Cardiac muscle cell (in vitro differentiated cells and primary cell): ENCODE measurements at places on chromosomes 7 and 10. TPM values are rescaled to one million over a fixed set of nuclear protein-coding genes. Genes with fewer than 3 reads are reported as not detected.

DNA sequence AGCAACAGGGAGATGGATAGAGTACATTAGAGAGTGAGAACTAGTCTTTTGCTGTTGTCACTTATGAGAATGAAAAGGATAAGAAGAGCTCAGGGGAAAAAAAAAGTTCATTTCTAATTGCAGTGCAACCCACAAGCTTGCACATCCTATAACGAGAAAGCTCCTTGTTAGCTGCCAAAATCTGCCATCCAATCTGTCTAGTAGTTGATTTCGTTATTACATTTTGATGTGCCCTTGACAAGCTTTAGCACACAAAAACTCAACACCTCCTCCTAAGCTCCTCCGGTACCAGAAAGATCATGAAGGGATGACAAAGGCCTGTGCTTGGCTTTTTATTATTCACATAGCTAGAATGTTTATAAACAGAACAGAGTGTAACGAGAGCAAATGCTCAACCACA lies 519.4 kb downstream of the SUGCT start:
- no peak overlapping the region for H3K4me3 ChIP-seq
- no peak overlapping the region for H3K27ac ChIP-seq
- no peaks in the 10 kb centered on the region for H3K36me3 ChIP-seq
- DNase-seq = no peak

DNA sequence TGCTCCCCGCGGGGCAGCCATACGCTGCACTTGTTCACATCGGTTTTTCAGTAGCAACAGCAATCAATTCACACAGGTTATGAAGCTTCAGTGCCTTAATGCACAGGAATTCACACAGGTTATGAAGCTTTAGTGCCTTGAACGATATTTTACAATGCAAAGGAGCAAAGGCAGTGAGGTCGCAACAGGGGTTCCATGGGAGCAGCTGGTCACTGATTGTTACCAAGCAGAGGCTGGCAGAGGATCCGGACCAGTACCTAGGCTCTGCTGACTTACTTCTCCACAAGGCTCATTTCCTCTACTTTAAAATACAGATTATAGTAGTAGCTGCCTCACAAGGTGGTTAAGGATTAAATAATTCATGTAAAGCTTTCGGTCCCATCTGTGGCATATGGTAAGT lies 95.2 kb upstream of the ODAD2 start:
- H3K27ac ChIP-seq = no peak overlapping the region
- no peaks in the 10 kb centered on the region for H3K27me3 ChIP-seq
- DNase-seq = no peak
- H3K4me1 ChIP-seq = no peaks in the 10 kb centered on the region
- H3K4me3 ChIP-seq = no peak overlapping the region

DNA sequence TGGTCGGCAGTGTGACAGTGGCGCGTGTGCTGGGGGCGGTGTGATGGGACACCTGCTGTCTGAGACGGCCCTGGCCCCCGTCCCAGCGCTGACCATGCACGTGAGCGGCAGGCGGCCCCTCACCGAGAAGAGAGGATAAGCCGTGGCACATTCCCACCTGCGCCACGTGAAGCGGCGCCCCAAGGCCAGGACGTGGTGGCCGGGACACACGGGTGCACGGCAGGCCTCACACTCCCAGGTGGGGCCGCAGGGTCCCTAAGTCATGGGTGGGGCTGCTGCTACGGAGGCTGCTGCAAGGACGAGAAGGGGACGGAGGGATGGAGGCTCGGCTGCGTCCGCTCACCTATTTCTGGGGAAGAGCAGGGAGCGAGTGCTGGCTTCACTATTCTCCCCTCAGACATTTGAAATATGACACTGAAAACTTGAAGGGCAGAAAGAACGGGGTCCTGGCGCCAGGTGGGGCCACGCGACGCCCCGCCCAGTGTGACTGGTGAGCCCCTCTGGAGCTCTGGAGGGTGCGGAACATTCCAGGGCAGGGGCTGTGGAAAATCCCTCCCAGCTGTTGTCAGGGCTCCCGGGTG lies 7.5 kb downstream of the CYP2W1 start:
- H3K4me1 ChIP-seq = peaks cover 13% of the 10 kb centered on the region
- H3K27me3 ChIP-seq = no peaks in the 10 kb centered on the region
- H3K36me3 ChIP-seq = no peaks in the 10 kb centered on the region
- H3K4me3 ChIP-seq = no peak overlapping the region
- no peak for DNase-seq
- no peak overlapping the region for H3K27ac ChIP-seq

- peak within 1 kb of the TSS; percentile 45 for H3K4me3 ChIP-seq
- H3K27me3 ChIP-seq = no peaks in the 10 kb centered on the region
- H3K27ac ChIP-seq = no peak within 1 kb of the TSS
- no peaks in the 10 kb centered on the region for H3K4me1 ChIP-seq
- DNase-seq = peak; percentile 58
Measured at GRCh38 chr10:24952143-24952706, at the start of gene PRTFDC1. PRTFDC1 (minus strand) TSS chr10:24952606; CDS start chr10:24952575, 31 bp downstream.

DNA sequence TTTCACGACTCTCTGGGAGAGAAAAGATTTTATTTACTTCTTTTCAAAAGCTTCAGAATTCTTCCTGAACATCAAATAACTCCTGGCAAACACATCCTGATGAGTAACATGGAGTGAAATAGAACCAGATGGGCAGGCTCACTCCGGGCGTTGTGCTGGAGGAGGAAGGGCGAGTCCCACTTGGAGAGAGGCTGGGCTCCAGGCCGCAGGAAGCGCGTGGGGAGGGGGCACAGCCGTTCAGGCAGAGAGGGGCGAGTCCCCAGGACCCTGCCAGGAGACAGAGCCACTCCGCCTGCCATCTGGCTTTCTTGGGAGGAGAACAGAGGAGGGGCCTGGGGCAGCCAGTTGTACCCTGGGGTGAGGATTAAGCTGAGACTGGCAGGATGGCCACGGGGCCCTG lies 265.9 kb upstream of the ZMIZ1 start:
- no peak overlapping the region for H3K27ac ChIP-seq
- DNase-seq = peak; percentile 67
- no peaks in the 10 kb centered on the region for H3K36me3 ChIP-seq
- peaks cover 44% of the 10 kb centered on the region for H3K4me1 ChIP-seq
- no peak overlapping the region for H3K4me3 ChIP-seq
- H3K27me3 ChIP-seq = no peaks in the 10 kb centered on the region

DNA sequence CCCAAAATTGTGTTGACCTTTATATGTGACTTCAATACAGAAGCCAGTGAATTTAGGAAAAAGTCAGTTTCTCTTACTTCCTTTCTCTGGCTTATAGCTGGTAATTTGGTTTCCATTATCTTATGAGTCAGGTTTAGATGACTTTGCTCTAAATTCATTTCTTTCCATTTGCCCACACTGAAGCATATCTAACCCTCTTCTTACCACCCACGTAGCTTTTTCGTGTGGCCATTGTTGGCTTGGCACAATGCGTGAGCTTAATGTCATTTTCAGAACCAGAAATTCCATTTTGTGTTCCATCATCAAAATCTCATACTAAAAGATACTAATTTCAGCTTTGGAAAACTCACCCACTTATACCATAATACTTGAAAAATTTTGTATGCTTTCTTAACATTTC lies 271.2 kb downstream of the INHBA start:
- DNase-seq = no peak
- no peaks in the 10 kb centered on the region for H3K36me3 ChIP-seq
- no peaks in the 10 kb centered on the region for H3K27me3 ChIP-seq
- no peaks in the 10 kb centered on the region for H3K4me1 ChIP-seq
- H3K27ac ChIP-seq = no peak overlapping the region

DNA sequence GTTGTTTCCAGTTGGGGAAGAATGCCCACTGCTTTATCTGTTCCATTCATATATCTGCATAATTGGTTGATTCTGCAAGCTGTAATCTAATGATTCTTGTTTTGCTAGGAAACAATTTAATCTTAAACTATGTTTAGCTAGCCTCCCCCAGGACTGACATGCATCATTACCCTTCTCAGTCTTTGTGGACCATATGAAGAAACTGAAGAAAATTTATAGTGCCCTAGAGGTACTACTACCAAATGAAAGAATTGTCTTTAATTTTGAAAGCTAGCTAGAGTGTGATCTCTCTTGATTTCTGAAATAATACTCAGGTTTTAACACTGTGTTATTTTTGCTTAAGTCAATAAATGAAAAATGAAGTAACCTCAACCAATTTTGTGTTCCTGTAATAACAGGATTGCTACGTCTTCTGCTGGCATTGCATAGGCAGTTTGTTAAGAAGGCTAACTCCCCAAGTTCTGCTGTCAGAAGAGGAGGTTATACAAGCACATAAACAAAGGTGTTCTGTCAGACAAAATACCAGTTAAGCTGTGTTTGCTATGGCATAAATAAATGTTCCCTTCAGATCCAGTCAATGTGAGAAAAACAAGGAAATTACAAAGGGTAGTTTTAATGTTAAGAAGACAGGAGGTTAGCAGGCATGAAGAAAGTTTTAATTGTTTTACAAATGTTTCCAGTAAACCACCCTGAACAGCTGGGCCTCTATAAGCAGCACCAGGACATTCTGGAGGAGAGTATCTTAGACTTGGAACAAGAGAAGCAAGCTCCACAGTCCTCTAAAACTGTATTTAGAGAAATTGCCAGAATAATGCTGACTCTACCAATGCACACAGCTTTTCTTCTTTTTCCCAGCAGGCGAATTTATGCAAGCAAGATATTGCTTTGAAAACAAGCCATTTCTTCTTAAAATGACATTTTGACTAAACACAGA lies 90.3 kb upstream of the CTTNBP2 start:
- H3K27ac ChIP-seq = peak overlapping the region; percentile 3
- DNase-seq = no peak
- H3K27me3 ChIP-seq = no peaks in the 10 kb centered on the region
- H3K4me3 ChIP-seq = no peak overlapping the region

DNA sequence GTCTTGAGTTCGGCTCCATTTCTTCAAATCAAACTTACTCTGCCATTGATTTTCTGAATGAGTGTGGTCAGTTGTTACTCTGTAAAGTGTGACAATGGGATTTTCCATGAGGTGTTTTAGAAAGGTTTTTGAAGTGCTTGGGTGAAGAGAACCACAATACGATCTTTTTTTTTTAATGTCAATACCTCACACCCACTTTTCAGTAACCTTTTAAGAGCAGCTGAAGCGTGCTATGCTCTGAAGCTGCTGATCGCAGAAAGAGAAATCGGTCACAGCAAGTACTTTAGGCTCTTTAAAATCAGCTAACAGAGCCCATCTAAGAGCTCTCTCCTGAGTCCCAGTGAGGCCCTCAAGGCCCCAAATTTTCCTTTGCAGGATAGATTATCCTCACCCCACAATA lies 34.4 kb upstream of the YAE1 start:
- H3K4me1 ChIP-seq = no peaks in the 10 kb centered on the region
- no peak for DNase-seq
- no peaks in the 10 kb centered on the region for H3K27me3 ChIP-seq
- no peak overlapping the region for H3K27ac ChIP-seq

GRCh38 chr7:74619235-74619860 lies 38.2 kb upstream of the GTF2I start:
- no peaks in the 10 kb centered on the region for H3K27me3 ChIP-seq
- H3K4me1 ChIP-seq = peaks cover 17% of the 10 kb centered on the region
- H3K4me3 ChIP-seq = no peak overlapping the region
- no peaks in the 10 kb centered on the region for H3K36me3 ChIP-seq
- DNase-seq = no peak

DNA sequence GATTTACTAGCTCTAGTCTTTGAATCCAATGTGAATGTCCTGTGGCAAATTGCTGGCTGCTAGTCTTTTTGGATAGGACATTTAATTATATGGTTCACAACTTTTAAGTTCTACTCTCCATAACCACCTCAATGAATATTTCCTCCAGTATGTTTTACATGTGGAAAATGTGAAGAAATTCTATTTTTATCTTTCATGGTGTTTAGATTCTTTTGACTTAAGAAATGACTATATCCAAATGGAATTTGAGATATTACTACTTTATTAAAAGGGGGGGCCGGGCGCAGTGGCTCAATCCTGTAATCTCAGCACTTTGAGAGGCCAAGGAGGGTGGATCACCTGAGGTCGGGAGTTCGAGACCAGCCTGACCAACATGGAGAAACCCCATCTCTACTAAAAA lies 202.0 kb downstream of the ARL4A start:
- peak; percentile 32 for DNase-seq
- no peaks in the 10 kb centered on the region for H3K27me3 ChIP-seq
- no peaks in the 10 kb centered on the region for H3K4me1 ChIP-seq
- H3K4me3 ChIP-seq = no peak overlapping the region

- H3K4me3 ChIP-seq = no peak overlapping the region
- H3K27ac ChIP-seq = peak overlapping the region; percentile 88
- peaks cover 17% of the 10 kb centered on the region for H3K4me1 ChIP-seq
- no peaks in the 10 kb centered on the region for H3K36me3 ChIP-seq
Measured at GRCh38 chr7:37100735-37101331, 347.8 kb downstream of the ELMO1 start.

- no peak for DNase-seq
- no peak overlapping the region for H3K27ac ChIP-seq
- H3K27me3 ChIP-seq = no peaks in the 10 kb centered on the region
- no peaks in the 10 kb centered on the region for H3K4me1 ChIP-seq
Measured at GRCh38 chr7:116150588-116150987, 59.8 kb upstream of the TES start.

GRCh38 chr10:84172467-84173356 lies 889 bp upstream of the GPR15LG start:
- no peak overlapping the region for H3K4me3 ChIP-seq
- no peak for DNase-seq
- H3K4me1 ChIP-seq = no peaks in the 10 kb centered on the region
- H3K27ac ChIP-seq = no peak overlapping the region
- no peaks in the 10 kb centered on the region for H3K27me3 ChIP-seq
- H3K36me3 ChIP-seq = no peaks in the 10 kb centered on the region

GRCh38 chr10:117652228-117653169 lies 110.0 kb downstream of the EMX2 start:
- no peaks in the 10 kb centered on the region for H3K27me3 ChIP-seq
- no peak for DNase-seq
- H3K27ac ChIP-seq = no peak overlapping the region
- no peak overlapping the region for H3K4me3 ChIP-seq
- H3K36me3 ChIP-seq = no peaks in the 10 kb centered on the region
- no peaks in the 10 kb centered on the region for H3K4me1 ChIP-seq

DNA sequence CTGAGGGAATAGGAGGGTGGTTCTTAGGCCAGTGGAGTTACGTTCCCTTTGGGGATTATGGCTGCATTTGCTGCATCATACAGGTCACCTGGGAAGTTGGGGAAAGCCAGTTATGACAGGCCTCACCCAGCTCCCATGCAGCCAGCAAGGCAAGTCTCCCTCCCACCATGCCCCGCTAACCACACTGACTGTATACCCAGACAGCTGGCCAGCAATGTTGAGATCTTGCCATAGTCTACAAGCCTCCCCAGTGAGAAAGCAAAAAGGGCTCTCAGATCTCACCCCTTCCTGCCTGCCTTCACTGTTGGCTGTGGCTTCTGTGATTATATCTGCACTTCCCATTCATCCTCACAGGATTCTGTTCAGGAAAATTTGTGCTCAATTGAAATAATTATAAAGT lies 133.3 kb upstream of the HGF start:
- no peaks in the 10 kb centered on the region for H3K4me1 ChIP-seq
- H3K27me3 ChIP-seq = no peaks in the 10 kb centered on the region
- no peak overlapping the region for H3K4me3 ChIP-seq
- H3K27ac ChIP-seq = no peak overlapping the region
- no peak for DNase-seq

- H3K27me3 ChIP-seq = no peaks in the 10 kb centered on the region
- DNase-seq = no peak
- no peak overlapping the region for H3K4me3 ChIP-seq
- H3K27ac ChIP-seq = no peak overlapping the region
- no peaks in the 10 kb centered on the region for H3K36me3 ChIP-seq
- H3K4me1 ChIP-seq = no peaks in the 10 kb centered on the region
Measured at GRCh38 chr7:134468475-134468874, 9.6 kb upstream of the AKR1B1 start.

The PPP1R3C gene
- 52.1 and 81.4 TPM in 2 replicates for polyA plus RNA-seq

The LDB3 gene
- 266 and 317 TPM in 2 replicates for polyA plus RNA-seq

The FRAT1 gene
- polyA plus RNA-seq = 12.3 and 22.8 TPM in 2 replicates

The PRLHR gene
- polyA plus RNA-seq = not detected in 2 replicates

The INMT gene
- 0.98 and 2.2 TPM in 2 replicates for polyA plus RNA-seq
